ENCODE measurements at places on chromosomes 3 and 15. TPM values are rescaled to one million over a fixed set of nuclear protein-coding genes. Genes with fewer than 3 reads are reported as not detected.
A peak's percentile ranks its signal among the peaks of the same experiment; 100 is the strongest.

- H3K36me3 ChIP-seq, result peaks cover 27% of the 10 kb centered on the region
- no peak overlapping the region for H3K4me3 ChIP-seq
- peaks cover 5% of the 10 kb centered on the region for H3K4me1 ChIP-seq
- no peak overlapping the region for H3K27ac ChIP-seq
Measured at GRCh38 chr3:87375231-87375682, 98.9 kb upstream of the POU1F1 start.

GRCh38 chr15:75054172-75054897 is 30.9 kb downstream of the PPCDC start:
- no peak for DNase-seq
- H3K27ac ChIP-seq, result no peak overlapping the region
- H3K4me3 ChIP-seq, result no peak overlapping the region
- H3K4me1 ChIP-seq, result no peaks in the 10 kb centered on the region
- no peaks in the 10 kb centered on the region for H3K27me3 ChIP-seq

TM4SF1 gene
- 0.90 TPM for total RNA-seq

KBTBD13 gene
- total RNA-seq, result 0.05 TPM

- DNase-seq, result no peak
- H3K4me3 ChIP-seq, result no peak overlapping the region
- H3K27ac ChIP-seq, result no peak overlapping the region
- H3K36me3 ChIP-seq, result peaks cover 15% of the 10 kb centered on the region
- H3K27me3 ChIP-seq, result no peaks in the 10 kb centered on the region
Measured at GRCh38 chr15:32933236-32933635, 215.4 kb downstream of the GREM1 start.

C3orf22 gene
- not detected for total RNA-seq

GRCh38 chr3:193744822-193745684 is 152.0 kb downstream of the OPA1 start:
- no peak overlapping the region for H3K4me3 ChIP-seq
- no peaks in the 10 kb centered on the region for H3K27me3 ChIP-seq
- no peak for DNase-seq
- H3K36me3 ChIP-seq, result no peaks in the 10 kb centered on the region
- peaks cover 24% of the 10 kb centered on the region for H3K4me1 ChIP-seq
- H3K27ac ChIP-seq, result no peak overlapping the region

CYP11A1 gene
- total RNA-seq, result 3.4 TPM

GRCh38 chr15:93831641-93832040 is 399.7 kb upstream of the MCTP2 start:
- no peak overlapping the region for H3K4me3 ChIP-seq
- peaks cover 23% of the 10 kb centered on the region for H3K4me1 ChIP-seq
- H3K36me3 ChIP-seq, result 0 out of 2 replicates have a peak, but pooled peaks cover 3% of the 10 kb centered on the region
- H3K27ac ChIP-seq, result no peak overlapping the region
- H3K27me3 ChIP-seq, result peaks cover 9% of the 10 kb centered on the region
- no peak for DNase-seq

- H3K36me3 ChIP-seq, result no peaks in the 10 kb centered on the region
- H3K27ac ChIP-seq, result no peak overlapping the region
- H3K4me3 ChIP-seq, result no peak overlapping the region
- peaks cover 10% of the 10 kb centered on the region for H3K4me1 ChIP-seq
- no peaks in the 10 kb centered on the region for H3K27me3 ChIP-seq
Measured at GRCh38 chr3:85589145-85589544, 630.4 kb downstream of the CADM2 start.

DNA sequence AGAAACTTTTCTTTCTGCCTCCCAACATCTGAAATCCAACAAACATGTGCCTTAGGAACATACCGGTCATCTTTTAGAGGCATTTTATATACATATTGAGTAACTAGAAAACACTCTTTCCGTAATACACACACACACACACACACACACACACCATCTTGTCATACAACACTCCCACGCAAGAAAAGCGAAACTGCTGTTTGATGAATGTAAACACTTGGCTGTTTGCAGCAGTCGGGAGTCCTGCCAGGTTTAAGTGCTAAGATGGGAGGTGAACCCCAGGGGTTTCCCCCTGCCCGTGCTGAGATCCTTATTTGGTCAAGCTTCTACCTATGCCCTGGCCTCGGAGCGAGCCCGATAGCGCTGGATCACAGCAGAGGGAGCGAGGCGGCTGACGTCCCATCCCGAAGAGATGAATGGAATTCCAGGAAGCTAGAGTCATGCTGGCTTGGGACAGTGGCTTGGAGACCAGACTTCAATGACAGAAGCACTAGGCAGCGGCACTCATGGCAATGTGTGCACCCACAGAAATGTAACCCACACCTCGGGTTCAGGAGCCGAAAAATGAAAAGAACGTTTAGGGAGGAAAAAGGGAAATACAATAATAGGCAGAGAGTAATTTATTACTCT is 1.3 kb upstream of the THBS1 start:
- H3K4me1 ChIP-seq, result peaks cover 28% of the 10 kb centered on the region
- H3K36me3 ChIP-seq, result peaks cover 20% of the 10 kb centered on the region
- DNase-seq, result peak; percentile 85
- H3K27ac ChIP-seq, result peak overlapping the region; percentile 99
- H3K4me3 ChIP-seq, result peak overlapping the region; percentile 87

DNA sequence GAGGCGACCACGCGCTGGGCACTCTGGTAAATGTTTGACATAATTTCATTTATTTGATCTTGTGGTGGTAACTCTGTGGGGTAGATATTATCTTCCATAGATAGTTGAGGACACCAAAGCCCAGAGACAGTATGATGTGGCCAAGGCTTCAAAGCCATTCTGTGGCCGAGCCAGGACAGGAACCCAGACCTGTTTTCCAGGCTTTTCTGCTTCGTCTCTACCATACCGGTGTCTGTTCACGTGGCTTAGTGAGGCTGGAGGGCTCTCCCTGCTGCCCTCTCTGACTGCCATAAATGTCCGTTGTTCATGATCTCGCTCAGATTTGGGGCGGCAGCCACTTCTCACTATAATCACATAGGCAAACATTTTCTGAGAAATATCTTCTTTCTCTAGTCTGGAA is 134.7 kb downstream of the PEX5L start:
- H3K36me3 ChIP-seq, result no peaks in the 10 kb centered on the region
- no peaks in the 10 kb centered on the region for H3K27me3 ChIP-seq
- H3K4me3 ChIP-seq, result no peak overlapping the region
- H3K4me1 ChIP-seq, result no peaks in the 10 kb centered on the region

AGTR1 gene
- total RNA-seq, result 0.13 TPM

GRCh38 chr3:36201546-36201945 is 178.8 kb upstream of the STAC start:
- H3K4me3 ChIP-seq, result no peak overlapping the region
- no peaks in the 10 kb centered on the region for H3K36me3 ChIP-seq
- DNase-seq, result peak; percentile 11
- no peaks in the 10 kb centered on the region for H3K27me3 ChIP-seq

DNA sequence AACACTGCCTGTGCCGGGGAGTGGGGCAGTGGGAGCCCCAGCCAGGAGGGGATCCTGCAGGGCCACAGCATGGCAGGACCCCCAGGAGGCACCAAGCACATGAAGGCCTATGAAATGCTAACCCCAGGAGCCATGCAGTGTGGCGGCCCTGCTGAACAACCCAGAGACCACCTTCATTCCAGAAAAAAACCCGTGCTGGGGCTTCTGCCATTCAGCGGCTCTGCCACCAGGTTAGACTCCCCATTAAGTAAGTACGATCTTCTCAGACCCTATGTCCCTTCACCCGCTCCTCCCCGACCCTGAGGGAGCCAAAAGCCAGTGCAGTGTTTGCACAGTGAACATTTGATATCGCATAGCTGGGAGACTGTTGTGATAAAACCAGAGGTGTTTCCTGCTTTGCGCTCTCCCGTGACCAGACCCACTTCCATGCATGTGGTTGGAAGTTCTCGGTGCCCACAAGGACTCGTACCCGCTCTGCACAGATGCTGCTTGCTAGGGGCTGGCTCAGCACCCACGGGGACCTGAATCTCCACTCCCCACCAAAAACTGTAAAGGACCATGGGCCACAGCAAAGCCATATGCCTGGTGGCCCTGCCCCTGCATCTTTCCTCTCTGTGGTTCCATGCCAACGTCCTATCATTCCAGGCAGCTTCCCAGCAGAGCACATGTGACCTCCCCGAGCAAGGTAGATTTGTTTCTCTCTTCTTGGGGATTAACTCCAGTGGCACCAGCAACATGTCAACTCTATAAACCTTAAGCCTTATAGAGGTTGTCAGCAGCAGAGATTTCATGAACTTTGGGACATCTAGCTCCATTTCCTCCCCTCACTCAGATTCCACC is 5.3 kb downstream of the PLA2G4D start:
- H3K36me3 ChIP-seq, result no peaks in the 10 kb centered on the region
- no peak overlapping the region for H3K4me3 ChIP-seq
- no peak for DNase-seq
- H3K27ac ChIP-seq, result no peak overlapping the region

GRCh38 chr3:186464424-186465093 is 79.6 kb downstream of the CRYGS start:
- DNase-seq, result no peak
- no peak overlapping the region for H3K27ac ChIP-seq
- no peaks in the 10 kb centered on the region for H3K4me1 ChIP-seq
- no peaks in the 10 kb centered on the region for H3K36me3 ChIP-seq
- H3K4me3 ChIP-seq, result no peak overlapping the region

DNA sequence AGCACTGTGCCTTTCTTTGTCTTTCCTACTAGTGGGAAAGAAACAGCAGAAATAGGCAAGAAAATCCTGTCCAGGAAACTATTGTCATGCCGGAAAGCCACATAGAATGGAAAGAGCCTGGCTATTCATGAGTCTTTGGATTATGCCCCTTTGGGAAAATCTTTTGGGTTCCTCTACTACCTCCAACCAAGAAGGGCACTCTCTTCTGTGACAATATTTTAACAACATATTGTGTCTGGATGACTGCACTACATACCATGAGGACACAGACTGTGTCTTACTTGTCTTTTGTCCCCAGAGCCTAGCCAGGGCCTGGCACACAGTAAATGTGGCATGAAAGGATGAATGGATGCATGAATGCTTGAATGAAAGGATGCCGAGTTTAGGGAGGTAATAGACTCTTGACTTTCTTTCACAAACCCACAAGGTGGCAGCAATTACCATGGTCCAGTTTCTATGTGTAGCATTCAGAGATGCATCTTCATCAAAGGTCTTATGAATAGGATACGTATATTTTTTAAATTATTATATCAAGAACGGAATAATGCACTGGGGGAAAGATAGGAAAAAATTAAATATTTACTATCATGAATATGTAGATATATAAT is 30.3 kb downstream of the ARL14 start:
- H3K27ac ChIP-seq, result no peak overlapping the region
- H3K4me3 ChIP-seq, result no peak overlapping the region
- DNase-seq, result no peak

GRCh38 chr15:89812011-89812846 is 2.4 kb downstream of the ANPEP start:
- H3K4me1 ChIP-seq, result 0 out of 2 replicates have a peak, but pooled peaks cover 10% of the 10 kb centered on the region
- DNase-seq, result no peak
- no peak overlapping the region for H3K27ac ChIP-seq
- peaks cover 10% of the 10 kb centered on the region for H3K36me3 ChIP-seq
- H3K4me3 ChIP-seq, result no peak overlapping the region
- peaks cover 33% of the 10 kb centered on the region for H3K27me3 ChIP-seq

CCR3 gene
- total RNA-seq, result not detected

CACNA2D3 gene
- 4.0 TPM for total RNA-seq

- H3K4me1 ChIP-seq, result peaks cover 6% of the 10 kb centered on the region
- H3K36me3 ChIP-seq, result no peaks in the 10 kb centered on the region
- H3K27ac ChIP-seq, result no peak overlapping the region
- no peak for DNase-seq
- H3K4me3 ChIP-seq, result no peak overlapping the region
Measured at GRCh38 chr3:46400000-46400734, 6.7 kb downstream of the CCR5AS start.

ITGB5 gene
- total RNA-seq, result 292 TPM

- H3K27ac ChIP-seq, result no peak overlapping the region
- no peak overlapping the region for H3K4me3 ChIP-seq
- H3K27me3 ChIP-seq, result peaks cover 3% of the 10 kb centered on the region
Measured at GRCh38 chr3:149753717-149754116, 1.4 kb upstream of the COMMD2 start.

DNA sequence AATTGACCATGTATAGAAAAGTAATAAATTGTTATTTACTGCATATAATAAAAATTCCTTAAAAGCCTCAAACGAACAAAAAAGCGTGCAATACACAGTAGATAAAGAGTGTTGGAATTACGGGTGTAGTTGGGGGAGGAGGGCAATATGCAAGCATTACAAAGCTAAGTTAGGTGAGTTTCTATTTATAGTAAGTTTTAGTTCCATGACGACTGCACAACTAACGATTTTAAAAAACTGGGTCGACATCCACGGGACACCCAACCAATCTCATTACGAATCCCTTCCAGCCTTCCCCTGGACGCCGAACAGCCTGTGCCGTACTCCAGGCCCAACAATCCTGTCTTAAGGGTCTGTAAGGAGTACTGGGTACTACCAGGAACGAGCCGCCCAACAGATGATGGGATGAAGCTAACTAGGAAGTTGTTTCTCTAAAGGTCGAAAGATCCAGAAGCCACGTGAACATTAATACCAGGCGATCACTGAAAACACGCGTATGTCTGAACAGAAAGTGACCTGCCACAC is 677 bp downstream of the POLQ start:
- no peaks in the 10 kb centered on the region for H3K27me3 ChIP-seq
- peak overlapping the region; percentile 98 for H3K4me3 ChIP-seq
- no peak for DNase-seq
- H3K27ac ChIP-seq, result peak overlapping the region; percentile 94
- peaks cover 13% of the 10 kb centered on the region for H3K4me1 ChIP-seq

DNA sequence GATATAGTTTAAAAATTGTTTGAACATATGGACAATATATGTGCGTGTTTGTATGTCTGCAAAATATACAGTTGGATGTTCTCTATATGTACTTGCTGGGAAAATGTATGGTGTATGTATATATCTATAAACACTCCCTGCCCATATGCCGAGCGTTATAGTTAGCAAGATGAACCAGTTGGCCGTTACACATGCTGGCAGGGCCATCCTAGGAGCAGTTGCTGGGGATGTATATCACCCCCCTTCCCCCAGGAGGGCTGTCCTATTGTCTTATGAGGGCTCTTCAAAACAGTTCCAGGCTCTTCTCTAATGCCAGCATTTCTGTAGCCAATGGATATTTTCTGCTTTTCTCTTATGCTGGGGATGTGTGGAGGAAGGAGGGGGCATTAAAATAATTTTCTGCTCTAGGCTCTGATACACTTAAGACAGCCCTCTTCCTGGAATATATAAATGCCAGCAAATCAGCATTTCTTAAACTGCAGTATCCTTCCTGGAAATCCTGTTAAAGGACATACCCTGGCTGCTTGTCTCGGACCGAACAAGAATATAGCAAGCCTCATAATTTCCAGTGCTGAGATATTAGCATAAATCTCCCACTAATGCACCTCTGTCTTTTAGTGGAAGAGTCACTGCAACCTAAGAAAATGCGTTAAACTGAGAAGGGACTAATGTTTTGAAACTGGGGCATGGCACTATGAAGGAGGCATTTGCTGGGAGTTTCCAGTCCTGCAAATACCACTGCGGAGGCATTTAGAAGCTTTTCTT is 134.4 kb downstream of the MDFIC2 start:
- H3K27me3 ChIP-seq, result peaks cover 14% of the 10 kb centered on the region
- no peaks in the 10 kb centered on the region for H3K36me3 ChIP-seq
- no peak for DNase-seq
- H3K4me1 ChIP-seq, result peaks cover 26% of the 10 kb centered on the region

CNTN6 gene
- total RNA-seq, result not detected

TMEM212 gene
- not detected for total RNA-seq

- H3K36me3 ChIP-seq, result no peaks in the 10 kb centered on the region
- no peaks in the 10 kb centered on the region for H3K27me3 ChIP-seq
- peak; percentile 73 for DNase-seq
- no peak overlapping the region for H3K4me3 ChIP-seq
- H3K4me1 ChIP-seq, result no peaks in the 10 kb centered on the region
Measured at GRCh38 chr15:85831415-85832113, 36.8 kb upstream of the KLHL25 start.
